ENCODE measurements at places on chromosomes 5 and 9.

DNA sequence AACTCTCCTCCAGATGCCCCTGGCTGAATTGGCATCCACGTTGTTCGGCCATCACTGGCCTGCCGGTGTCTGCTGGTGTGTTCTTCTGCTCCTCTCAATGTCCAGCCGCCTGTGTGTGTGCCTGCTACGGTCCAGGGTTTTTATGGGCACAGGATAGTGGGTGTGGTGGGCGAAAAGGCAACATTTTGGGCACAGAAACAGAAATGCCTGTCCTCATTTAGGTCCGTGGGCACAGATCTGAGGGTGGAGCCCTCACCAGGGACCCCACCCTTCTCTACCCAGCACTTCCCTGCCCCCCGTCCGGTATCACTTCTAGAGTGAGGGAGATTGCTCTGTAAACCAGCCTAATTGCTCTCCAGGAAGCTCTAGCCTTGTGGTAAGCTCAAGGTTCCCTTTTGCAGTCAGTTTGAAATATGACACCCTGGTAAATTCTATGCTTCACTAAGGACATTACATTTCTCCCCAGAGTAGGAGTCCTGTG, 410.1 kb downstream of the MAT2B start:
- no peak for DNase-seq

DNA sequence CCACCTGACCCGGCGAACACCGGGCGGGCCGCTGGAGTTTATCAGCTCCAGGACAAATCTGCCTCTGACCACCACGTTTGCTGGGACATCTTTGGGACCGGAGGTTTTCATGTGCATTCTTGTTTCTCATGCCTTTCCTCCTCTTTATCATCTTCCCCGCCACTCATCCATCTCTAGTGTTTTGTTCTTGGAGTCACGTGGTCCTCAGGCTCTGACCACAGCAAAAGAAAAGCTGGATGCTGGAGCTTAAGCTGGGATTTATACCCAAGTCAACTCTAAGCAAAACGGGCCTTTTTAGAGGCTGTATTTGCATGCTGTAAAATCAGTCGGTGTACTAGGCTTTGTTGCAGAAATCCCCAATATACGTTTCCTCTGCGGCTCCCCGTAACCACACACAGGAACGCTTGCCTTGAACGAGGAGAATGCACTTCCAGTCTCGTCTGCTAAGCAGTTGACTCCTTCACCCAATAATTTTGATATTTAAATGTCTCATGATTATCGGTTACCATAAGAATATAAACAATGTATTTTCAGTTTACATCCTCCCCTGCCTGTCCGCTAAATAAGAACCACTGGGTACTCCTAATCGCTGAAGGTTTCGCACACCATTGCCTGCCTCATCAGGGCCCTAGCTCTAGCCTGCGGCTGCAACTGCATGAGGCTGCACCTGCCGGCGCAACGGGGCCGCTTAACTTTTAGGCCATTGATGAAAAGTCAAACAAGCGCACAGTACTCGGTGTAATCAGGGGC, 560 bp upstream of the NDUFS6 start:
- DNase-seq, result no peak

- no peak for DNase-seq
These were observed 9.3 kb downstream of the GRIN1 start for GRCh38 chr9:137148242-137148641.

GRCh38 chr5:168822745-168823281, 243.6 kb upstream of the PANK3 start:
- DNase-seq, result no peak

DNA sequence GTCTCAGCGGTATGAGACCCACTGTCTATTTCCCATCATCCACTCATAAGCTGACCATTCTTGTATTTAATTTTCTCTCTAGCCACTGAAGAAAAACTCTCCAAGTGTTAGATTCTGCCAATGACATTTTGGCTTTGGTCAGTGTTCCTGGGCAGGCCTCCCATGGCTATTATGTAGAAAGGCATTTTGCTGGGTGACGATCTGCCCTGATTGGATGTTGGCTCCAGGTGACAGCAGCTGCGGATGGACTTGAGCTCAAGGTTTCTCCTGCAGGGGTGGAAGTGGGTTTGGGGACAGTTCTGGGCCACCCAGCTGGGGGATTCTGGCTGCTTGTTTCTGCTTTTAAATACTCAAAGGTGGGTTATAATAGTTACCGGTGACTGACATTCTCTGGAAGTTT, 31.6 kb downstream of the ACSL6 start:
- DNase-seq, result no peak

GRCh38 chr9:75864266-75864665, 26.2 kb upstream of the PCSK5 start:
- DNase-seq, result no peak

DNA sequence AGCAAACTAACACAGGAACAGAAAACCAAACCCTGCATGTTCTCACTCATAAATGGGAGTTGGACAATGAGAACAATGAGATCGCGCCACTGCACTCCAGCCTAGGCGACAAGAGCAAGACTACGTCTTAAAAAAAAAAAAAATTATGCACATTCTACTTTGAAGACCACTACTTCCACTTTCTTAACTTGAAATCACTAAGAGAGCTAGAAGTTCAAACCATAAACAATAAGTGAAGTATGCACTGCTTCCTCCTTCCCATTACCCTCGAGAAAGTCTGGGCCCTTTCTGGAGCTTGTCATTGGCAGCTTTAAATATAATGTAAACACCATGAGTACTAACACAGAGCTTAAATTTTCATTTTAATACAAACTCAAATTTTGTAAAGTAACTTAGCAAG, 94.9 kb downstream of the TLE1 start:
- DNase-seq, result no peak

DNA sequence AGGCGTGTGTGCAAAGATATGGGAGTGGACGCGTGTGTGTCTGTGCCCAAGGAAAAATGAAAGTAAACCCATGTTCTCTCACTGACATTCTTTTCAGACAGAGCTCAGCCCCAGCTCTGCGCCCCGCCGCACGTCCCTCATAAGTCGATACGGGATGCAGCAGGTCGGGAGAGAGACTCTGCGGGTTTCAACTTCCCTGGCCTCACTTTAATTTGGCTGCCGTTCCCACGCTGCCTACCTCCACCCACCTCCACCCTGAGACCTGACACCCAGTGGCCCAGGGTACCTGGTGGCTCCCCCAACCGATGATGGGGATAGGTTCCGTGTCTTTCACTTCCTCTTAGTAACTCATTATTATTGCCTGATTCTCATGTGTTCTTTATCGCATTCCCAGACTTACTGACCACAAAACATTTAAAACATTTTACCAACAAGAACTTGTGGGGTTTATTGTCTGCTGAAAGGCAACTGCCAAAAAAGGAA, 19.4 kb downstream of the LHX2 start:
- no peak for DNase-seq

DNA sequence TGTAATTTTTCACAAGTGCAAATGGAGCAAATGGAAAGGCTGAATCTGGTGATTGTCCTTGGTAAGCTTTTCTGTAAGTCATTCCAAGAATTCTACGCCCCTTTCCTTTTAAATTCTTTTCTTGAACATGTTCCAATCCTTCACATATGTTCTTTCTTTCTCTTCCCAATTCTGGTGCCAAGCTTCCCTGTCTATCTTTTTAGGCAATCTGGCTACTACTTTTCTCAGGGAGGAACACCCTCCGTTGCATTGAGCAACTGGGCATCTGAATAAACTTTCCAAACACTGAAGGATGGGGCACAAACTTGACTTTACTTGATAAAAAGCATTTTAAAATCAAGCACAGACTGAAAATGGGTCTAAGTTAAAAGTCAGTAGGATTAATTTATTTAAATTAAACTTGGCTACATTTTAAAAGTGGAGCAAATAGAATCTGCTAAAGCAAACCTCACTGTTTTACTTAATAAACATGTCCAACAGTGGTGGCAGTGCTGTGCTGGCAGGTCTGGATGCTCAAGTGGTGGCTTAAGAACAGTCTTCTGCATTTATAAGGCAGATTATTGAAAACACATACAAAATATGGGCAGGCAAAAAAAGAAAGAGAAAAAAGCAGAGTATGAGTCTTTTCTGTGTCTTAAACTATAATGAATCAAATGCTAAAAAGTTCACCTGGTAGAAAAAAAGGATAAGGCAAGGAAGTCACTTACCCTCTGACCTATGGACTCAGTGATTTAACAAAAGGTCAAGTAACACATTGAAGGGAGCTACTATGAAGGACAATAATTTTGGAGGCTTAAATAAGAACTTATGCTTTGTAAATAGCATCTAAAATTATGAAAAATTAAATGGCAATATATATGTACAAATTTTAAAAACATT, 5.4 kb downstream of the ELL2 start:
- no peak for DNase-seq

- no peak for DNase-seq
These were observed 565.7 kb upstream of the WWC1 start for GRCh38 chr5:167725741-167726140.

DNA sequence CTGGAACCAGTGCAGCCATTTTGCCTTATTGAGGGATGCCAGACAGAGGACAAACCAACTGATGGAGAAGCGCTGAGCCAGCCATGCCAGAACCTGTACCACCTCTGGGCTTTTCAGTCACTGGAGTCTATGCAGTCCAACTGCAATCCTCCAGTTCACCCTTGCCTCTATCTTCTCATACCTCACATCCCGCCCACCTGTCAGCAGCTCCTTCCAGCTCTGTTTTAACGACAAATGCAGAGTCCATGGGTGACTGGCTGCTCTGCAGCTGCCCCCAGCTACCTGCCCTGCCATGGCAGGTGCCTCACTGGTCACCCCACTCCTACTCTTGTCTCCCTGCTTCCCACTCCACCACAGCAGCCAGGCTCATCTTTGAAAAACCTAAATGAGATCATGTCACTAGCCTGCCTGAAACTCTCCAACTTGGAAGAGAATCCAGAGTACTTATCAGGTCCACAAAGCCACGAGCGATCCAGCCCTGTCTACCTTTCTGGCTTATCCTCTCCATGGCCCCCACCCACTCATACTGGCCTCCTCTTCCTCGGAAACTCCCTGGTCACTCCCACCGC, 14.0 kb upstream of the ACSL6 start:
- DNase-seq, result no peak

- DNase-seq, result no peak
These were observed 20.2 kb upstream of the SUB1 start for GRCh38 chr5:32565145-32565544.

- no peak for DNase-seq
These were observed 165.2 kb downstream of the SLC25A46 start for GRCh38 chr5:110903966-110904365.

DNA sequence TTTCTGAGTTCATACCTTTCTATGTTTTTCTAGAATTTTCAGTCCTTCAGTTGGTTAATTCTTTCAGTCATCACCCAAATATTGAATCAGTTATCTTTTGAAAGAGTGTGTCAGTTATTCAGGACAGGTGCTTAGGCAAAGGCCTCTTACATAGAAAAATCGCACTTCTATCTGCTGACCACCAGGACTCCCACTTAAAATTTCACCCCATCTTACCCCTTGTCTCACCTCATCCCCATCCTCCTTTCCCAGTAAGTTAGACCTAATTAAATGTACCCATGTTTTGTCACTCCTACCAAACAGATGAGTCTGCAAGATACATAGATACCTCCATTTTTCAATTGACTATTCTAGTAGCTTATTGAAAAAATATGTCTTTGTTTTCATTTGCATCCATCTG, 159.9 kb upstream of the PIK3R1 start:
- DNase-seq, result no peak

GRCh38 chr9:129626625-129627284, 792 bp downstream of the NTMT1 start:
- no peak for DNase-seq

DNA sequence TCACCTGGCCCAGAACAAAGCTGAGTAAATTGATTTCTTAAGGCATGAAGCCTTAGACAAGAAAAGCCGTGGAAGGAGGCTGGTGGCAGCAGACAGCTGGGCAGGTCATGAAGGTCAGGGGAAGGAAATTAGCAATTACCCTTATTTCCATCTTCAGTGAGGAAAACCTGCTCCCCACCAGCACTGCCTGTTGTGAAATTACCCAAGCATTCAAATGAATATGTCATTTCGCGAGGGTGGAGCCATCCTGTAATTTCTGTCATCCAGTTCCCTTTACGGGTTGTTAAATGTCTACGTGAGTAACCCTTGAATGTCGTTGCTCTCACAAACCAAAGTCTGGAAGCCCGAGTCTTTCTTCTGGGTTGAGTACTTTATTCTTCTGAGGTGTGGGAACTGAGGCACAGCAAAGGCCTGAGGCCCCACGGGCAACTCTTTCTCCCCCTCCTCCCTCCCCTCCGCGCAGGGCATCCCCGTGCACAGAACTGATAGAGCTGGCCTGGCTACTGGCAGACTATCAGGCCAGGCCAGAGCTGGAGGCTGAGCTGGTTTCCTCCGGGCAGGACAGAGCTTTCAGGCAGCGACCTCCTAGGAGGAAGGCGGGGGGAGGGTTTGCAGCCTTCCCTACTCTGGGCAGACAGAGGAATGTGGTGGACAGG, 22.0 kb upstream of the AK3 start:
- DNase-seq, result no peak

DNA sequence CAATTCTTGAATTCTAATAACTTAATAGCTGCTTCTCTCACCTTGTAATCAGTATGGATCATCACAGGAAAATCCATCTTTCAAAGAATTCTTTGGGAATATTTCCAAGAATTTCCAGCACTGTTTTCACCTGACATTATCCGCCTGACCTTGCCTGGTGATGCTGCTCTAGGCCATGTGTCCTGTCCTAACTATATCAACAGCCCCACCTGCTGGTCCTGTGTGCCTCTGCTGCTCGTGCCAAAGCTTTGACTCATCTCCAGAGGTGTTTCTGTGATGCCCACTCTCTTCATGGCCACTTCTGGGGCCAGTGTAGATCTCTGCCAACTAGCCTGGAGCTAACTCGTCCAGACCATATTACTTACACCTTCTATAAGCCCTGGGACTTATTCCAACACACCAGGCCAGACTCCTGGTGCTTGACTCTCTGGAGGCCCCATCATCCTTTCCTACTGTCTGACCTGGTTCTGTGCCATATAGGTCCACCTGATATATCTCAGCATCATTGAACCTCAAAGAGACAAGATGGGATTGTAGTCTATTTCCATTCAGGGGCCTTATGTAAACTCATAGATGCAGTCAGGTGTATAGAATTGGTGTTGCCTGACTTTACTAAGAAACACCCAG, 67.5 kb upstream of the CKMT2 start:
- DNase-seq, result peak; percentile 49

DNA sequence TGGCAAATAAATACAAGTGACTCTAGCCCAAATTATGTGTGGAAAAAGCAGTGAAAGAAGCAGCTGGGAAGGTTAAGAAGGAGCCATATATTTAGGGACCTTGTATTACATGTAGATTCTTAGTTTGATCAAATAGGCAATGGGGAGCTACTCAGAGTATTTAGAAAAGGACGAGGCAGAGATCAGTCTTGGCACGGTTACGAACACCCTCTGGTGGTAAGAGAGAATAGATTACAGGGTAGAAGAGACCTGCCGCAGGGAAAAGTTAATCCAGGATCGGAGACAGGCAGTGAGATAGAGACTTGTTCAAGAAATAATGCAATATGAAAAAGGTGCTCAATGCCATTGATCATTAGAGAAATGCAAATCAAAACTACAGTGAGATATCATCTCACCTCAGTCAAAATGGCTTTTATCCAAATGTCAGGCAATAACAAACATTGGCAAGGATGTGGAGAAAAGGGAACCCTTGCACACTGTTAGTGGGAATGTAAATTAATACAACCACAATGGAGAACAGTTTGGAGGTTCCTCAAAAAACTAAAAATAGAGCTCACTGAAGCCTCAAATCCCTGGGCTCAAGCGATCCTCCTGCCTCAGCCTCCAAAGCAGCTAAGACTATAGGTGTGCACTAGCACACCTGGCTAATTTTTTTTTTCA, 12.0 kb downstream of the INIP start:
- DNase-seq, result no peak
